IPS DF 6.9 (cell line): ENCODE measurements at places on chromosomes 5 and 9.

DNA sequence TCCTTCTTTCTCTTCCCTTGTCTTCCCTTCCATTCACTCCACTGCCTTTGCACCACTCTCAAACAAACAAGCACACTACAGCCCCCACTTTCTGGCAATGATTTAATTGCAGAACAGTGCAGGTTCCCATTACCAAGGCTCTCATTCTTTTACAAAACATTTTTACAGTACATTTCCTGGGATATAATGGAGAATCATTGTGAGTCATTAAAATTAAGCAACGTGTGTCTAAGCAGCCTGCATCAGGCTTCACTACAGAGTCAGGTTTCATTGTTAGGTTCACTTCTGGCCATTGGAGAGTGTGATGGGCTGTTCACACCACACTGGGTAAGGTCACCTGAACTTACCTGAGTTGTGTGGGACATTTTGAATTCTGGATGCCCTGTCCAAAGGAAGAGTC, 303.5 kb downstream of the TRIM32 start:
- H3K36me3 ChIP-seq, result no peaks in the 10 kb centered on the region
- peaks cover 5% of the 10 kb centered on the region; the same call in 1 of the 2 replicates for H3K4me1 ChIP-seq
- H3K27ac ChIP-seq, result no peak overlapping the region
- no peaks in the 10 kb centered on the region for H3K27me3 ChIP-seq
- no peak for DNase-seq

- H3K36me3 ChIP-seq, result no peaks in the 10 kb centered on the region
- H3K4me1 ChIP-seq, result no peaks in the 10 kb centered on the region
- H3K4me3 ChIP-seq, result no peak overlapping the region
- no peaks in the 10 kb centered on the region for H3K27me3 ChIP-seq
- no peak overlapping the region for H3K27ac ChIP-seq
These were observed 29.5 kb upstream of the OSMR start for GRCh38 chr5:38816083-38817030.

DNA sequence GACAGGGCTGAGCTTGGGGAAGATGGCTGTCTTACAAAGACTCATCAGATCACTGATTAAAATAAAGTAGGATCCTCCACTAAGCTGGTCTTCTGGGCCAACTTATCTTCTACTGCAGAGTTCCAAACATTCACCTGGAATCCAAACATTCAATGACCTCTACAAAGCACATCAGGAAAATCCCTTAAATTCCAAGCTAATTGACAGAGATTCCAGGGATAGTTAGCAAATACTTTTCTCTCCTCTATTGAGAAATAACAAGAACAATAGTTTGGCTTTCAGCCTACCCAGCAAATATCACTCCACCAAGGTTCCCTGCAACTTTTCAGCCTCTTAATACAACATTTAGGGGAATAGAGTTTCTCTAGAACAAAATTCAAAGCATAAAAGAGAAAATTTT, 140.6 kb upstream of the LIFR start:
- H3K4me3 ChIP-seq, result no peak overlapping the region
- DNase-seq, result peak; percentile 5
- no peaks in the 10 kb centered on the region for H3K36me3 ChIP-seq
- no peaks in the 10 kb centered on the region for H3K4me1 ChIP-seq
- no peak overlapping the region for H3K27ac ChIP-seq

DNA sequence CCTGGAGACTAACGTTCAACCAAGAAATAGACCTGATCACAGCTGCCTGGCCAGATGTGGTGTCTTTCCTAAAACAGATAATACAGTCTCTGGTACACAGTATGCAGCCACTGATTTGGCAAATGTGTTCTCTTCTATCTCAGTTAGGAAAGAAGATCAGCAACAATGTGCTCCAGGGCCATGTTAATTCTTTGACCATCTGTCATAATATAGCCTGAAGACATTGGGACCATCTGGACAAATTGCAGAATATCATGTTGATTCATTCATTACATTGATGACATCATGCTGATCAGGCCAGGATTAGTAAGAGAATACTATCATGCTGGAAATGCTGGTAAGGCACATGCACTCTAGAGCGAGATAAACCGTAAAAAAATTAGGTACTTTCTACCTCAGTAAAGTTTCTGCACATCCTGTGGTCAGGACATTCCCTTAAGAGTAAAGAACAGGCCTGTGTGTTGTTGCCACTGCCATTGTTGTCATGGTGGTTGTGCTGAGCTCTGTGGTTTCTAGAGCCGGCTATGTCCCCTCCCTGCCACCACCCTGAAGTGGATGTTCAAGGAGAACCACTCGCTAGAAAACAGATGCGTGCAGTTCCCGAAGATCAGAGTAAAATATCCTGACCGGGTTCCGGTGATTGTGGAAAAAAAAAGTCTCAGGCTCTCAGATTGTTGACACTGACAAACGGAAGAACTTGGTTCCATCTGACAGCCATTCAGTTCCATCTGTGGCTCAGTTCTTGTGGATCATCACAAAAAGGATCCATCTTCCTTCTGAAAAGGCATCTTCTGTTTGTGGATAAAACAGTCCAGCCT, 6.4 kb upstream of the JMY start:
- no peak overlapping the region for H3K4me3 ChIP-seq
- no peak for DNase-seq
- no peak overlapping the region for H3K27ac ChIP-seq
- H3K4me1 ChIP-seq, result no peaks in the 10 kb centered on the region

- peak; percentile 45 for DNase-seq
- H3K27ac ChIP-seq, result no peak overlapping the region
- no peaks in the 10 kb centered on the region for H3K36me3 ChIP-seq
- no peaks in the 10 kb centered on the region for H3K4me1 ChIP-seq
These were observed 63.3 kb upstream of the SLCO6A1 start for GRCh38 chr5:102561894-102562760.

DNA sequence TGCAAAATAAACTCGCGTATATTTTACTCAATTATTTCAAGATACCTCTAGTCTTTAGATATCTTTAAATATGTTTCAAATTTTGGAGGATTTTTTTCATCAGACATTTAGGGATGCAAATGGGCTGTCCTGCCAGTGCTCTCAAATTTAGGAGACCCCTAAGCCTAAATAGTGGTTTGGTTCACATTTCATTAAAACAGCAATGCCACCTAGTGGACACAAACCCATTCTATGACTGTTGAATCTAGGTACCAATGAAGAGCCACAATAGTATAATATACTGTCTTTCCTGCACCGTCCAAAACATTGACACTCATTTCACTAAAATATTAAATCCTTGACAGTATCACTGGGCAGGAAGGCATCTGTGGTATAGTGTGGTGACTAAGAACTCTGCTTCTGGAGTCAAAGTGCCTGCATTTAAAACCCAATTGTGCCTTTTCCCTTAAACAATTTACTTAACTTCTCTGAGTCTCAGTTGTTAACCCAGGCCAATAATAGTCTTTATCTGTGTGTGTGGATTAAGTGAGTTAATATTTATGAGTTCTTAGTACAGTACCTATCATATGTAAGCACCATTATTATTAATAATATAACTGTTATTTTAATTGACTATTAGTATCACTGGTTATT, 148.0 kb downstream of the RORB start:
- H3K36me3 ChIP-seq, result no peaks in the 10 kb centered on the region
- H3K27ac ChIP-seq, result no peak overlapping the region
- no peaks in the 10 kb centered on the region for H3K4me1 ChIP-seq
- H3K27me3 ChIP-seq, result no peaks in the 10 kb centered on the region

DNA sequence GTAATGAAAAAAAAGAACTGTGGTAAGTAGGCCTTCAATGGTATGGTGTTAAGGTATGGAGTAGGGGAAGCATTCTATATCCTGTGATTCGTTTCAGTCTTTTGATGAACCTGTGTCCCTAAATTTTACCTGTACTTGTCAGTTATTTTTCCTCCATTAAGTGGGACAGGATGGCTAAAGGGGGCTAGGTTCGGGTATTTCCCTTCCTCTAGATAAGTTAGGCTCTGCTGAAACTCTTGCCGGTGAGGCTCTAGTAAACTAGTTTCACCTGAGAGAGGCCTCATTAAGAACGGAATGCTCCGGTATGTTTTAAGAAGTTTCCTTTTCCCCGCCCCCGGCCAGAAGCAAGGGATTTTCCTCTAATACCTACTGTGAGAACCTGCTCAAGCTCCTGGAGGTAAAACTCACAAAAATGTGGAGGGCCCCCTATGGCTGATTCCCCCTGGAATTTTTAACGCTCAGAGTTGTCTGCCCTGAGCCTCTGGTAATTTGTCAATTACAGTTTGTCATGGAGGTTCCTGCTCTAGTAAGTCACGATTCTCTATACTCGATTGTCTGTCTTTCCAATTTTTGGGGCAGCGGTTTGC, 87.7 kb downstream of the MACIR start:
- no peak overlapping the region for H3K4me3 ChIP-seq
- peak; percentile 16 for DNase-seq
- H3K4me1 ChIP-seq, result peaks cover 2% of the 10 kb centered on the region; the same call in 1 of the 2 replicates

GRCh38 chr9:515665-516064, 301.0 kb downstream of the DOCK8 start:
- no peak for DNase-seq
- H3K27me3 ChIP-seq, result no peaks in the 10 kb centered on the region
- no peaks in the 10 kb centered on the region for H3K4me1 ChIP-seq
- no peaks in the 10 kb centered on the region; the same call in 1 of the 2 replicates for H3K36me3 ChIP-seq
- H3K4me3 ChIP-seq, result no peak overlapping the region

DNA sequence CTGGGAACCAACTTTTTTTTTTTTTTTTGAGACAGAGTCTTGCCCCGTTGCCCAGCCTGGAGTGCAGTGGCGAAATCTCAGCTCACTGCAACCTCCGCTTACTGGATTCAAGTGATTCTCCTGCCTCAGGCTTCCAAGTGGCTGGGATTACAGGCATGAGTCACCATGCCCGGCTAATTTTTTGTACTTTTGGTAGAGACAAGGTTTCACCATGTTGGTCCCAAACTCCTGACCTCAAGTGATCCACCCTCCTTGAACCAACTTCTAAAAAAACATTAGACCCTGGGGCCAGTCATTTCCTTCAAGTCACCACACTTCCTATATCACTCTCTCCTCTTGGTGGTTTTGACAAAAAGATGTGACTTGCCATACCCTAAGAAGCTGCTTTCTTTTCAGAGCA, 10.9 kb upstream of the SHROOM1 start:
- no peaks in the 10 kb centered on the region for H3K27me3 ChIP-seq
- H3K27ac ChIP-seq, result no peak overlapping the region
- H3K4me1 ChIP-seq, result no peaks in the 10 kb centered on the region
- no peaks in the 10 kb centered on the region for H3K36me3 ChIP-seq
- DNase-seq, result no peak

DNA sequence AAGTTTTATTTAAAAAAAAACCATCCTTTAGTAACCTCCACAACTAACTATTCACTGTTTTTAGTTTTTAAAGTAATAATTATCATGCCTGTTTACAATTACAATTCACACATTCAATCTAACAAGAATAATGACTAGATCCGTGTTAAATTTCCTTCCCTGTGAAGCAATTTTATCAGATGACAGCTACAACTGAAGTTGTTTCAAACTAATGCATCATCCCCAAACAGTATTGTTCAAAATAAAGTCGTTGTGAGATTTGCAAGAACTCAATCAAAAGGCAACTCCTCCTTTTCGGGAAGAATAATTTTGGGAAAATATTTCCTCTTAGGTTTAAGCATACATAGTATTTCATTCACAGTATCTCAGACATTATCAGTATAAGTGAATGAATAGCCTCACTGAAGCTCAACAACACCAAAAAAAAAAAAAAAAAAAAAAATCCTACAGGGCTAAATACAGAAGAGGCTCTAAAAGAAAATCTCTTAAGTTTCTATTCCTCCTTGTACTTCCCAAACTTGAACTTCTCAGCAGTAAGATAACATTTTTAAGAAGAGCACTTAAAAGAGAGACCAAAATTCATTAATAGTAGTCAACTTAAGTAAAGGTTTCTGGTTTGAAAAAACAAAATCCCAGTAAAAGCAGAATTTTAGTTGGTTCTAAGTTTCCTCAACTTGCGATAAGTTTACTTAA, 9.4 kb downstream of the C9orf72 start:
- H3K4me3 ChIP-seq, result no peak overlapping the region
- no peaks in the 10 kb centered on the region for H3K27me3 ChIP-seq
- H3K36me3 ChIP-seq, result no peaks in the 10 kb centered on the region; the same call in 1 of the 2 replicates
- no peaks in the 10 kb centered on the region for H3K4me1 ChIP-seq
- H3K27ac ChIP-seq, result no peak overlapping the region

DNA sequence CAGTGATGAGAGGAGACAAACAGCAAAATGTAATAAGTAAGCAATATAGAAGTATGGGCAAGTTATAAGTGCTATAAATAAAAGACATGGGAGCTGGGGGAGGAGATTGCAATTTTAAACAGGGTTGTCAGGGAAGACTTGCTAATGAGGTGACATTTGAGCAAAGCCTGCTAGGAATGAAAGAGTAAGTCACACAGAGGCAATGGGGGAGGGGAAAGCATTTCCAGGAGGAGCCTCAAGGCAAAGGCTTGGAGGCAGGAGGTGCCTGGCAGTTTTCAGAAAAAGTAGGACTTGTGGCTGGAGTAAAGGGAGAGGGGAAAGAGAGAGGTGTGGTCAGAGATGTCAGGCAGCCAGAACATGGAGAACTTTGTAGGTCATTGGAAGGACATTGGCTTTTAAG, 124.4 kb upstream of the NMUR2 start:
- no peaks in the 10 kb centered on the region for H3K36me3 ChIP-seq
- H3K27me3 ChIP-seq, result no peaks in the 10 kb centered on the region
- peaks cover 4% of the 10 kb centered on the region for H3K4me1 ChIP-seq
- no peak overlapping the region for H3K27ac ChIP-seq
- no peak overlapping the region for H3K4me3 ChIP-seq

- no peak for DNase-seq
- no peaks in the 10 kb centered on the region for H3K27me3 ChIP-seq
- H3K4me3 ChIP-seq, result no peak overlapping the region
- H3K36me3 ChIP-seq, result no peaks in the 10 kb centered on the region
These were observed 273.2 kb downstream of the MAST4 start for GRCh38 chr5:66869347-66869746.
